ENCODE measurements at places on chromosomes 3 and 15.
A peak's percentile ranks its signal among the peaks of the same experiment; 100 is the strongest.

DNA sequence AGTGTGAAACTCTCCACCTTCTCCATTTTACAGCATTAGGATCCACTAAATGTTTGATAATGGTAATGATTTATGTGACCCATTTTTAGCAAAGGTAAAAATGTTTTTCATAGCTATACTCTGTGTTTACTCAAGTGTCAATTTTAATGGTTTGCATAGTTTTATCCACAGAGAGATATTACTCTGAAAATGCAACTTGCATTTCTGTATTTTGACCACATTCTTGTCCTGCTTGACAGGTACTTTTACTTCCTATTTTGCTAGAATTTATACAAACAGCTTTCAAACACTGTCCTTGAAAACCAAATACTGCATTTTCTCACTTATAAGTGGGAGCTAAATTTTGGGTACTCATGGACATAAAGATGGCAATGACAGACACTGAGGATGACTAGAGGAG, 62.9 kb downstream of the SERPINI1 start:
- DNase-seq = no peak

- peak; percentile 43 for DNase-seq
Measured at GRCh38 chr3:128969993-128970739, 23.7 kb downstream of the CFAP92 start.

GRCh38 chr3:48851407-48851806, 3.7 kb upstream of the PRKAR2A start:
- no peak for DNase-seq

DNA sequence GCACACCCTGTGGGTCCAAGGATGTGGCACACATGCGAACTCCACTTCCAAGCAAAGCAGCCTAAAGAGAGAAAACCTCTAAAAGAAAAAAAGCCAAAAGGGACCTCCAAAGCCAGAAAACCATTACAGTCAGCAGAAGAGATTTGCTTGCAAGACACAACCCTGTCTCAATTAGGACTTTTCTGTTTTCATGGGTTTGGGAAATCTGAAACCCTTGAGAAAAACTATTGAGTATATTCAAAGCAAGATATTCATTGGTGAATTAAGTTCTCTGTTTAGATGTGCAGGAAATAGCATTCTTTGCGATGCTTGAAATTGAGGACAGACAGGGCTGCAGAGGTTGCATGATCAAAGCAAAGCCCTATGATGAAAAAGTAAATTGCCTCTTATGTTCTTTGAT, 10.2 kb upstream of the LDHAL6B start:
- no peak for DNase-seq

GRCh38 chr3:41290736-41291135, 91.4 kb downstream of the CTNNB1 start:
- no peak for DNase-seq

GRCh38 chr15:93299675-93300074, 210.7 kb upstream of the RGMA start:
- no peak for DNase-seq

DNA sequence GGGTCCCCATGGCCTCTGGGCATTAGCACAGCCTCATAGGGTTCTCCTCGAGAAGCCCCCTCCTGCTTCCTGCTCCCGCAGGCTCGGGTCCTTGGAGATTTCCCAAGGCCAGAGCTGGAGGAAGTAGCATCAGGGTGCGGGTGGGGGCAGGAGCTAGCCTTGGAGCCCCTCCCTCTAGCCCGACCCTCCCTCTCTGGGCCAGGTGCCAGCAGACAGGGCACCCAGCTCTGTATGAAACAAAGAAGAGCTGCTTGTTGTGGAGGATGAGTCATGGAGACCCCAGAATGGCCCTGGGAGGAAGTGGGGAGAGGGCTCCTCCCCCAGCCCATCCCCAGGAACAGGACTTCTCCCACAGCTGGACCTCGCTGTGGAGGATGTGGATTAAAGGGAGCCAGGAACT, 29.2 kb downstream of the EPHB3 start:
- DNase-seq = no peak

DNA sequence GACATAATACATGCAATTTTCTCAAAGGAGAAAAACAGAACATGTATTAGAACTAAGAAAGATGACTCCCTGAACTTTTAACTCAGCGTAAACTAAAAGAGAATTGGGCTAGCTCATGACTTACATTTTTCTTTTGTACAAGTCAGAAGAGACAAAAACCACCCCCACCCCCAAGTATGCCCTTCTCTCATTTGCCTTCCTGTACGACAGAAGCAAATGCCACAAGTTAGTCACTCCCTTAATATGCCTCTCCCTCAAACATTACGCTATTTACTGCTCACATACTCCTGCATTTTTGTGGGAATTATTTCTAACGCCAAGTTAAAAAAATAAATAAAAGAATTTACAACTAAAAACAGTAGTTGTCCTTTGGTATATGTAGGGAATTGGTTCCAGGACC, 22.0 kb downstream of the CPEB1 start:
- no peak for DNase-seq

DNA sequence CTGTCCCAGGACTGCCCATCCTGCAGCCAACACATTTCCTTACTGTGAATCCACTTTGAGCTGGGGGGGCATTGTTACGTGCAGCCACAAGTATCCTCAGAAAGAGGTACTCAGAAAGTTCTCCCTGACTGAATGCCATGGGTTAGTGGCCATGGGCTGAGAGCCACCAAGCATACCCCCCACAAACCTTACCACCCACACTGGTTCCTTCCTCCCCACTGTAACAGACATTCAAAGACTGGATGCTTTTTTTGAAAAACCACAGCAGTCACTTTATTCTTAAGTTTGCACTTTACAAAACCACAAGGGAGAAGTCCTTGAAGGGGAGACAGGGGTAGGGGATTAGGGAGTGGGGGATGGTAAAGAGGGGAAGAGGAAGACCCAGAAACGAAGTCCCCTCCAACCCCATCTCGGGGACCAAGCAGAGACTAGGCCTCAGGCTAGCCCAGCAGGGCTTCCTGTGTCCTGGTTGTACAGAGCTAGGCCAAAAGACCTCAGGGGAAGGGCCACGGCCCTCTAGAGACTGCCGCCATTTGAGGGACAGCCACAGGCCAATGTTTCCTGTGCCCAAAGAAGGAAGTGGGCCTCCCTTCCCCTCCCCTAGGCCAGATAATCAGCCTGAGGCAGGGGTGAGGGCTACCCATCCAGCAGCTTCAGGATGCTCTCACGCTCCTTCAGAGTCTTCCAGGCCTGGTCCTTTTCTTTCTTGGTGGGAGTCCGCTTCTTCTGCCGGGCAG, 10.1 kb upstream of the CAMK1 start:
- no peak for DNase-seq

- no peak for DNase-seq
Measured at GRCh38 chr3:11379824-11380701, 107.9 kb downstream of the ATG7 start.

GRCh38 chr3:4831580-4831950, 147.7 kb upstream of the BHLHE40 start:
- DNase-seq = no peak

GRCh38 chr15:77085297-77085696, 14.4 kb upstream of the TSPAN3 start:
- no peak for DNase-seq

All from stimulated activated CD8-positive, alpha-beta memory T cell treated with anti-CD3 and anti-CD28 coated beads, Interleukin-4, amount 100 ng/mL, for 1 hour (primary cell).